ENCODE measurements at places on chromosomes 3 and 15.

DNA sequence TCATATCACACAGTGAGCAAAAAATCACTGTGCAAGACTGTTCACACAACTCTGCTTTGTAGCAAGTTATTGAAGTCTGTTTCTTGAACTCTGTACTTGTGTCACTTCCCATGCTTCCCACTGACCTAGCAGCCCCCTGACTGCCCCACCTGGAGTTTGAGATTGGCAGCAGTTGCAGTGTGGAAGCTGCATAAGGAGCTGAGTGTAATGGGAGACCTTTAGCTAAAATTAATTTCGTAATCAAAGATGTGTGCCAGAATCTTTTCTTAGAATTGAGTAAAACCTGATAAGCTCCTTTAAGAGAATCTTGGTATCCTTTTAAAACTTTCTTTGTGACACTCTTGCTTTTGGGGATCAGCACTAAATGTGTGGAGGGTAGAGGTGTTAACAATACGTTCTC, 42.8 kb downstream of the NKIRAS1 start:
- no peak for DNase-seq

GRCh38 chr3:43411429-43411828, 125.1 kb downstream of the SNRK start:
- no peak for DNase-seq

DNA sequence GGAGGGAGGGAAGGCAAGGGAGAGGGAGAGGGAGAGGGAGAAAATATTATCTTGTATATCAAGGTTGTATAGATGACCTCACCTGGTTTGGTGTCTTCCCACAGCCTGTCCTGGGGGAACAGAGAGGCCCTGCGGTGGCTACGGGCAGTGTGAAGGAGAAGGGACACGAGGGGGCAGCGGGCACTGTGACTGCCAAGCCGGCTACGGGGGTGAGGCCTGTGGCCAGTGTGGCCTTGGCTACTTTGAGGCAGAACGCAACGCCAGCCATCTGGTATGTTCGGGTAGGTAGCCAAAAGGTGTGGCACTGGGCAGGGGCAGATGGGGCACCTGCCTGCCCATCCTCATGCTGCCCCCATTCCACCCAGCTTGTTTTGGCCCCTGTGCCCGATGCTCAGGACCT, 7.1 kb downstream of the CRELD1 start:
- no peak for DNase-seq

GRCh38 chr3:184230603-184231528, 1.5 kb downstream of the VWA5B2 start:
- DNase-seq, result no peak

DNA sequence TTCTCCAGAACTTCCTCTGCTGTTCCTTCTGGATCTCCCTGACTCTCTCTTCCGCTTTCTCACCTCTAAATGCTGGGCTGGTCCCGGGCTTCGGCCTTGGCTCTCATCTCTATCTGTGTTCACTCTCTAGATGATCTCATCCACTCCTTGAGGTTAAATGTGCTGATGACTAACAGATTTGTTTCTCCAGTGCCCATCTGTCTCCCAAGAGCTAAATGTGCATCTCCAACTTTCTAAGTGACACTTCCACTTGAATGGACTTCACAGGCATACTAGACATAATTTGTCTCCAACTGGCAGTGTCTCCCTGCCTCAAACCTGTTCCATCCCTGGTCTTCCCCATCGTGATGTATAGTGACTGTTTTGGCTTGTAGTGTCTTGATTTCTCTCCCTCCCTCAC, 95.3 kb downstream of the ITPR1 start:
- no peak for DNase-seq

DNA sequence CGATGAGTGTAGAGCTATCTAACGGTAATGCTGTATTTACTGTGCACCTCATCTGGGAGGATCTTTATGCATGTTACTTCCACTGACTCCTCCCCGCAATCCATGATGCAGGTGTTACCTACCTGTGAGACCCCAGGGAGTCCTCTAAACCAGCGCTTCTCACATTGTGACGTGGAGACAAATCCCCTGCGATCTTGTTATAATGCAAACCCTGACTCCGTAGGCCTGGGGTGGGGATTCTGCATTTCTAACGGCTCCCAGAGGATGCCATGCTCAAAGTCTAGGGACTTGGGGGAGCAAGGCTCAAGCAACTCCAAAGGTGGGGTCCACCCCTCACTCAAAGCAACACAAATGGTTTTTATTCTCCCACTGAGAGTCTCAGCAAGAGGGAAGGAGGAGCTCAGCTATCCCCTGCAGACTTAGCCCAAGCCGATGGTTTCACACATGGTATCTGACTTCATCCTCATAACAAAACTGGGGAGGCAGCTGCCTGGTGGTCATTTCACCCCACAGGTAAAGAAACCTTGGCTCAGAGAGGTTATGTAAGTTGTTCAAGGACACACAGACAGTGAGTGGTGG, 63.6 kb downstream of the PCSK6 start:
- DNase-seq, result no peak

DNA sequence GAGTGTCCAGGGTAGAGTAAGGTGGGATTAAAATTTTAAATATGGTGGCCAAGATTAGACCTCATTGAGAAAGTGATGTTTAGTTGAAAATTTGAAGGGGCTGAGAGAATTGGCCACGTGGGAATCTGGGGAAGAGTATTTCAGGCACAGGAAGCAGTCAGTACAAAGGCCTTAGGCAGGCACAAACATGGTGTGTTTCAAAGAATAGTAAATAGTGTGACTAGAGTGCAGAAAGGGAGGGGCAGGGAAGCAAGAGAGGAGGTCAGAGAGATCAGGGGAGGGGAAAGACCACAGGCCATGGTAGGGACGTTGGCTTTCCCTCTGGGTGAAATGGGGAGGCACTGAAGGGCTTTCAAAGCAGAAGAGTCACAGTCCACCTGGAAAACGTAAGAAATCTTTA, 36.6 kb upstream of the POMGNT2 start:
- DNase-seq, result no peak

DNA sequence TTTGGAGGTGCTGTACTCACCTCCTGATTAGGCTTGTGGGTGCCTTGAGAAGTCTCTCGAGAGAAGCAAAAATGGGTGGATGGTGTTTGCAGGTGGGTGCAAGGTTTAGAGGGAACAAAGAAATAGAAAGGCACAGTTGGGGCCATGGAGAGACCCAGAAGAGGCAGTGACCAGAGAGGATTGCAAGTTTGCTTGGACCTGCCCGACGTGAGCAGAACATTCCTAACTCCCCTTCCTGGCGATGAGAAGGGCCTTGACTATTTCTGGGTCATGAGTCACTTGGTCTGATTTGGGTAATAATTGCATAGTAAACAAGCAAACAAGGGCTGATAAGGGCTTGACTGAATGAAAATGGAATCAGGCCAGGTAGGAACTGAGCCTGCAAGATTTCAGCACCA, 7.0 kb upstream of the CTSH start:
- no peak for DNase-seq

- DNase-seq, result no peak
Observed at GRCh38 chr15:63453186-63453905, 51.0 kb upstream of the USP3 start.

GRCh38 chr15:68385240-68385561, 46.8 kb downstream of the ITGA11 start:
- no peak for DNase-seq

DNA sequence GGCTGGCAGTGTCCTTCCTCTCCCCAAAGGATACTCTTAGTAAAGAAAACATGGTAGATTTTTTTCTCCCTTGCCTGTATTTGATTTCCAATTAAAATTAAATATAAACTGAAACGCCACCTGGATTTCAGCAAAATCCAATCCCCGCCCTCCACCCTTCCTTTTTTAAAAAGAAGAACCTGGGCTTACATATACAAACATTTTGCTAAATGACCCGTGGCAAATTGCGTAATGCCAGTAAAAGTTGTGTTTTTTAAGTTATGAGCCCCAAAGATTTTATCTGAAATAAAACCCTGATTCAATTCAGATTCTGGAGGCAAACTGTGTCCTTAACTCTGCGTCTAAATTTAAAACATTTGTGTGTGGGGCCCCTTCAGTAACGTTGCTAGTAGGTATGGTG, 403.0 kb downstream of the FOXP1 start:
- DNase-seq, result no peak

DNA sequence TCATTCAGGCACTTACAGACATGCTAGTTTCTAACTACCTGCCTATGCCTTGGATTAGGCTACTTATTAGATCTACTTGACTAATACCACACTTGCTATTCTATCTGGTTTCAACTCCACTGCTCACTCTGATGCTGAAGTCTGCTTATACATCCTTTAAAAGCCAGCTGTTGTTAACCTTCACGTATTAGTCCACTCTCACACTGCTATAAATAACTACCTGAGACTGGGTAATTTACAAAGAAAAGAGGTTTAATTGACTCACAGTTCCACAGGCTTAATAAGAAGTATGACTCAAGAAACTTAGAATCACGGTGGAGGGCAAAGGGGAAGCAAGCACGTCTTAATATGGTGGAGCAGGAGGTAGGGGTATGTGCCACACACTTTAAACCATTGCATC, 47.7 kb upstream of the ANKRD28 start:
- no peak for DNase-seq

- DNase-seq, result no peak
Observed at GRCh38 chr3:194189243-194189791, 53.4 kb downstream of the HES1 start.

DNA sequence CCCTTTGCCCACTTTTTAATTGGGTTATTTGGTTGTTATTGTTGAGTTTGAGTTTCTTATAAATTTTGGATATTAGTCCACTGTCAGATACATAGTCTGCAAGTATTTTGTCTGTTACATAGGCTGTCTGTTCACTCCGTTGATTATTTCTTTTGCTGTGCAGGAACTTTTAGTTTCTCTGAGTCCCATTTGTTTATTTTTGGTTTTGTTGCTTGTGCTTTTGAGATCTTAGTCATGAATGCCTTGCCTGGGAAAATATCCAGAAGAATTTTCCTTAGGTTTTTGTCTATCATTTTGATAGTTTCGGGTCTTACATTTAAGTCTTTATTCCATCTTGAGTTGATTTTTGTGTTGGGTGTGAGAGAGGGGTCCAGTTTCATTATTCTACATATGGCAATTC, 254.5 kb downstream of the NLGN1 start:
- DNase-seq, result no peak

DNA sequence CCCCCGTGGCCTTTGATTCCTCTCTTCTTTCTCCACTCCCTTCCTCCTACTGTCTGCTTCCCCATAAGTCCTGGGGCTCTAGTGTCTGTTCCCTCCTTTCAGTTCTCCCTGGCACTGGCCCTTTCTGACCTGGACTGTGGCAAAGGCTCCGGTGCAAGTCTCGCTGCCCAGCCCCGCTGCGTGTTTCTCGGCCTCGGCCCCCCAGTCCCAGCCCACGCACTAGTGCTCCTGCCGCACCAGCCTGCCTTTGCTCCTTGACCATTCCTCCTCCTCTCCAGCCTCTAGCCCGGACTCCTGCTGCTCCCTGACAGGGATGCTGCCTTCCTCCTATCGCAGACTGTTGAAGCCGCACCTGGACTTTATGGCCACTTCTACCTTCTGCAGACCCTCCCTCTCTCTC, 2.1 kb downstream of the TM6SF1 start:
- DNase-seq, result no peak

GRCh38 chr3:21067031-21067813, 683.8 kb downstream of the ZNF385D start:
- no peak for DNase-seq

DNA sequence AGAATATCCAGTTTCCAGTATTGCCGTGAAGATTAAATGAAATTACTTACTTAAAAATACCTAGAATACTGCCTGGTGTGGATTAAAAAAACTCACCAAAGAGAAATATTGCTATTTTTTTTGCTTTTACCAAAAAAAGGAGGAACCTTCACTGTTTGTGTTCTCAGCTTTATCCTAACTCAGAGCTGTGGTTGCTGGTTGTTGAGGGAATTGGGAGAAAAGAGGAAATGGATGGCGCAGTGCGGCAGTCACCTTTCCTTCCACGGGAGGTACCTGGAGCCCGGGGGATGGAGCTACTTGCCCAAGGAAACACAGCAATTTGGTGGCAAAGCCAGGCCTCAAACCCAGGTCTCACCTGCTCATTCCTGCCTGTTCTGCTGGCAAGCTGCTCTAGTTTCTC, 270.3 kb downstream of the RPLP1 start:
- DNase-seq, result no peak

- DNase-seq, result no peak
Observed at GRCh38 chr3:46926871-46927717, 49.5 kb downstream of the CCDC12 start.

GRCh38 chr15:77821188-77821958, 188.7 kb upstream of the LINGO1 start:
- DNase-seq, result no peak

DNA sequence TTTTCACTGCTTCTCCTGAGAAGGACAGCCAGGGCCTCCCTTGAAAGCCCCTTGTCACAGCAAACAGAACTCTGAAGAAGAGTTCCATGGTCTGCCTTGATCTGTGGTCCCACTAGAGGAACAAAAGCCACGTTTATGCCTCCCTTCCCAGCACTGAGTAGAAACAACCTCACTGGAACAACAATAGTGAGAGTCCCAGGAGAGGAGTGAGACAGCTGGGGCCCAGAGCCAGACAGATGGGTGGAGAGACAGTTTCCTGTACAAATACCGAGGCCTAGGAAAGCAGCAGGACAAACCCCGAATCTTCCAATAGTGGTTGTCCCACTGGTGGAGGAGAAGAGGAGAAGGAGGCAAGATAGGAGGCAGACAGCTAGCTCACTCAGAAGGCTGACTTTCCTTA, 106.1 kb downstream of the WDR76 start:
- no peak for DNase-seq

GRCh38 chr3:4935347-4935746, 43.9 kb upstream of the BHLHE40 start:
- DNase-seq, result no peak

DNA sequence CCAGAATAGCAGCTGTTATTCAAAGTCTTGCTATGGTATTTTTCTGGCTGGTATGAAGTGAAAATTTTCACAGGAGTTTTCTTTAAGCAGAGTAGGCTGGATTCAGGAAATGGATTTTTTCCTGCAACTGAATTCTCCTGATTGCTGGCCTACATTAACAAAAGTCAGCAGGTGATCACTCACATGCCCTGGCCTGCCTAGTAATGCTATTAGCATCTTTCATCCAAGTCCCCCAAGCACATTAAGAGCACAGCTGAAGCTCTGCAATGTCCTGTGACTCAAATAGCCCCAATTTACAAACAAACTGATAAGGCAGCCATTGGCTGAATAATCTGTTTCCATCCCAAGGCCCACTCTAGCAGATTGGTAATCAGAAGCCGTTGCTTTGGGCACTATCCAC, 688.3 kb upstream of the LMCD1 start:
- no peak for DNase-seq

GRCh38 chr3:169865176-169865767, 4.5 kb downstream of the LRRC31 start:
- DNase-seq, result no peak

GRCh38 chr3:116339441-116340028, 105.8 kb downstream of the LSAMP start:
- DNase-seq, result no peak

GRCh38 chr3:9226326-9226725, 23.1 kb downstream of the SRGAP3 start:
- DNase-seq, result no peak

GRCh38 chr3:45313743-45314403, 74.5 kb upstream of the LARS2 start:
- no peak for DNase-seq
